ENCODE measurements at places on chromosomes 5 and 9.

GRCh38 chr5:87686975-87687374 is 274.2 kb upstream of the CCNH start:
- no peak for DNase-seq

GRCh38 chr5:1280177-1281037 is 14.5 kb downstream of the TERT start:
- DNase-seq = no peak

- no peak for DNase-seq
Measured at GRCh38 chr5:179786861-179787260, 6.9 kb upstream of the LTC4S start.

DNA sequence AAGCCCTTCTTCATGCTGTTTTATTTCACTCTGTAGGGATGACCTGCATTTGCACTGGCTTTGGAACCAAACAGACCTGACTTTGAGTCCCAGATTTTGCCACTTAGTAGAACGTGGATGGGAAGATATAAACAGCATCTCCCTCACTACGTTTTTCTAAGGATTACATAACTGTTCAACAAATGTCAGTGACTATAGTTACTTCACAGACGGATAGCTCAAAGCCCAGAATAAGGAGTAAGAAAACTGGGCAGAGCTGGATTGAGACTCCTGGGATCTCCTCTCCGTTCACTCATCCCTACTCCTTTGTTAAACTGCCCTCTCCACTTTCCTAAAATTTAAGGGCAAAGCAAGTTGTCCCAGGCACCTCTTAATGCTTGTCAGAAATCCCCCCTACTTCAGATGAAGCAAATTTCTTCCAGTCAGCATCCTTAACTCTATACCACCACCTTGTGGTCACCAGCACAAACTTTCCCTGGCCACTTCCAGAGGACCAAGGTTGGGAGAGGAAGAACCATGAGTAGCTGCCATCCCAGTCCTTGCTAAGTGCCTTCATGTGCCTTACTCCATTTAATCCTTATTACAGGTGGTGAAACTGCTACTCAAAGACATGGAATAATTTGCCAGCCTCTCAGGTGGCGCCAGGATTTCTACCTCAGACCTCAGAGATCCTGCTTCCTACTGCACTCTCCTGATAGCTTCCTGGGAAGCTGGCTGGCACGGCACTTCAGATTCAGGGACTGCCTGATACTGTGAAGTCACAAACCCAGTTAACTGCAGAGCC is 38.4 kb downstream of the EGR1 start:
- DNase-seq = peak; percentile 62

- no peak for DNase-seq
Measured at GRCh38 chr5:85017261-85017660, 632.6 kb upstream of the EDIL3 start.

DNA sequence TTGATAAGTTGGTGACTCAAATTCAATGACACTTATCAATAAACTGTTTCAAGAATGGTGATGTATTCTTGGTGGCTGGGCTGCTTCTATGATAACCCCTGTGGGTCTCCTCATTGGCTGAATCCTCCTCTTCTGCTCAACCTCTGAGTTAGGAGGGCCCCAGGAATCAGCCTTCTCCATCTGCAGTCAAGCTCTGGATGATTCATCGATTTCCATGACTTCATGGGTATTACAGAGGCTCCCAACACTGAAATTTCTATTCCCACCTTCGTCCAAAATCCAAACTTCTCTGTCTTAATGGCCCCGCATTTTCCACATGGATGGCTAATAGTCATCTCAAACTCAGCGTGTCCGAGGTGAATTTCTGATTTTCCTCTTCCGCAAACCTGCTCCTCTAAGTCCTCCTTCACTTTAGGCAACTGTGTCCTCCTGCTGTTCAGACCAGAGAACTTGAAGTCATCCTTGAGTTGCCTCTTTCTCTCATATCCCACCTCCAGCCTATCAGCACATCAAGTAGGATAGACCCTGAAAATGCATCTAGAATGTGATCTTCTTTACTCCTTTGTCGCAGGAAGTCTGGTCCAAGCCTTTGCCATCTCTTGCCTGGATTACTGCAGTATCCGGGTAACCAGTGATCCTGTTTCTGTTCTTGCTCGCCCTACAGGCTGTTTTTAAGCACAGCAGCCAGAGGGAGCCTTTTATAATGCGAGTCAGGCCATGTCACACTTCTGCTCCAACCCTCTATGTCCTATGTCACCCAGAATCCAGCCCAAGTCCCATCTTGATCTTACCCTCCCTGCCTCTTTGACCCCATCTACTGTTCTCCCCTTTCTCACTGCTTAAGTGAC is 41.4 kb upstream of the IL7R start:
- DNase-seq = no peak

GRCh38 chr5:16547200-16547842 is 69.5 kb downstream of the RETREG1 start:
- DNase-seq = no peak

DNA sequence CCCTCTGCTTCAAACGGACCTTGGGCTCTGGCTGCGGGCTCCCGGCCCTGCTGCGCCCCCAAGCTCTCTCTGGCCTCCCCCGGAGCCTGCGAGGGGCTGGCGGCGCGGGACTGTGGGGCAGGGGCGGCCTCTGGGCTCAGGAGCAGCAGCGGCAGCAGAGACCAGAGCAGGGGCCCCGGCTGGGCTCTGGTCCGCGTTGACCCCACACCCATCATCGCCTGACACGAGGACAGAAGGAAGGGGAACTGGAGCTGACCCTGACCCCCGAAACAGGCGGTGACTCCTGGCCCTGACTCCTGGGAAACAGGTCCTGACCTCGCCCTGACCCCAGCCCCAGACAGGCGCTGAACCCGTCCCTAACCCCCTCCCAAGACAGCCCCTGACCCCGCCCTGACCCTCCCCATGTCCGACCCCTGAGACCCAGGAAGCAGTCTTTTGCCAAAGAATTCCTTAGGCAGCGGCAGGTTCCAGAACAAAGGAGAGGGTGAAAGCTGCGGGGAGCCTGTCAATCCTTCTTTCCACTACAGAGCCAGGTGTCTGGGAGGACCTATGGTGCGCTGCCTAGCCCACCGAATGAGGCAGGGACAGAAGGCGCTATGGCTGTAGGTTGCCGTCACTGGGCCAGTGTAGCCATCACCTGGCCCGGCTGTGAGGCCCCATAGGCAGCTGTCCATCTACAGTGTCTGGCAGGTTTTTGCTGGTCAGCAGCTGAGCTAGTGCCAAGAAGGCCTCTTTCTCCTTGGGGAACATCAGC is 74.7 kb upstream of the SPTLC1 start:
- DNase-seq = no peak

- DNase-seq = peak; percentile 37
Measured at GRCh38 chr5:155735388-155735787, 591.6 kb upstream of the SGCD start.

DNA sequence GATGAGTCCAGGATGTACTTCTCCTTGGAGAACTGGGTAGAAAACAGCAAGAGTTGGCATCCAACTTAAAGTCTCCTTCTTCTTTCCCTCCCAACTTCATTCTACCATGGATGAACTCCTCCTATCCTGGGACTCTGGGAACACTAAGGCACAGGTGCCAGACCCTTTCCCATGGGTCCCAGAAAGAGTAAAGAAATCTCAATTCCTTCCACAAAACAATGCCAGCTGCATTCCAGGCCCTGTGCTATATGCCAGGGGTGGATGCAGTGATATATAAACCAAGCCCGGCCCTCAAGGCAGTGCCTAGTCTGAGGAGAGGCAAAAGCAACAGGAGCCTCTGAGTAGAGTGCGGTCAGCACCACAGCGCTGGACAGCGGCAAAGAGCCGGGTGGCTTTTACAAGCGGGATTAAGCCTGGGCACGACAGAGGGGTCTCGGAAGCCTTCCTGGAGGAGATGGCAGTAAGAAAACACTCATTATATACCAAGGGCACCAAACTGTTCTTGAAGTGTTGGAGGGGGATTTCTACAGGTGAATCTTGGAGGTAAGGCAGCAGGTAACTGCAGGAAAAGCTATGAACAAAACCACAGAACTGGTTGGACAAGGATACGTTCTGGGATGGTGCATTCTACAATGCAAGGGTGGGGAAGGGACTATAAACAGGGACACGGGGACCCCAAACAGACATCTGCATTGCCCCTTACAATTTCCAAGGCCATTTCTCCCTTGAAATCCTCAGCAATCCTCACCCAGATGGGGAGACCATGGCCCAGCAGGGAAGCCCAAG is 16.4 kb upstream of the TOR2A start:
- DNase-seq = no peak

GRCh38 chr5:181189363-181189961 is 15.5 kb downstream of the TRIM7 start:
- DNase-seq = no peak

DNA sequence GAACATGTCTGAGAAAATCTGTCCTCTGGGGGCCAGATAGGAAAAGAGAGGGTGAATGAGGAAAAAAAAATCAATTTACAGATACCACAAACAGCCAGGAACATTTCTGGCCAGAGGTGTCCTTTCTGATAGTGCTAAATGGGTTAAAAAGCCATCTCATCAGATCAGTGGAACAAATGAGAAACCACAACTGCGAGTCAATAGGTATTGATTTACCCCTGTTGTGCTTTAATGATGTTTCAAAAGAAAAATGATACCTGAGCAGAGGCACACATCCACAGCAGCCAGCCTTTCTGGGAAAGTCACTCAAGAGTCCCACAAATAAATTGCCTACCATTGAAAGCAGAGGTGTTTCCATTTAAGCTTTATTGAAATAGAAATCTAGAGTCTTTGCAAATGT is 79.3 kb upstream of the PTGER4 start:
- DNase-seq = no peak

DNA sequence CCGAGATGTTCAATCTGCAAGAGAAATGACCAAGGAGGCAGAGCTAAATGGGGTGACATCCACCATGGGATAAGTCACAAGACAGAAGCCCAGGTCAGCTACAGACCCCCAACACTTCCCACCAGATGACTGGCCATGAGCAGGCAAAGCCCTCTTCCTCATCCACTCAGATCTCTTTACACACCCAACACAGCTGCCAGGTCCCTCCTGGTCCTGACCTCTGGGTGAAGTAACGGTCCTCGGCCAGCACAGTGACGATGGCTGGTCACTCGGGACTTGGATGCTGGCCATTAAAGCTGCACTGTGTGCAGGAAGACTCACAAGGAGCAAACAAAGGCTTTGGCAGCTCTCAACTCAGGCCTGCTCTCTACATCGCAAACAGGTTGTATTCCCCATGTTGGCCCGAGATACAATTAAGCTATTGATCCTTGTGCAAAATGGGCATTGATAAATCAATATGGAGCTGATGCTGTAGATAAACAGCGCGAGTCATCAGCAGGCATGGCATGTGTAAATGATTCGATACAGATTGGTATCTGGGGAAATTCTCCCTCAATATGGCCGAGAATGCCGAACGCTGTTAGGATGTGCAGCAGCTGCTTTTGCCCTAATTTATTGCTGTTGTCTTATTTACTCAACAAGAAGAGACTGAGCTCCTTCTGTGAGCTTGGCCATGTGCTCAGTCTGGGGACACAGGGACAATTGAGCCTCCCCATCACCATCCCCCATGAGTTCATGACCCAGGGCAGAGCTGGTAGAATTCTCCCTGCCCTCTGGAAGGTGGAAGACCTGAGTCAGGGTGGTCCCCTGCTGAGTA is 98.7 kb downstream of the C5orf15 start:
- no peak for DNase-seq

DNA sequence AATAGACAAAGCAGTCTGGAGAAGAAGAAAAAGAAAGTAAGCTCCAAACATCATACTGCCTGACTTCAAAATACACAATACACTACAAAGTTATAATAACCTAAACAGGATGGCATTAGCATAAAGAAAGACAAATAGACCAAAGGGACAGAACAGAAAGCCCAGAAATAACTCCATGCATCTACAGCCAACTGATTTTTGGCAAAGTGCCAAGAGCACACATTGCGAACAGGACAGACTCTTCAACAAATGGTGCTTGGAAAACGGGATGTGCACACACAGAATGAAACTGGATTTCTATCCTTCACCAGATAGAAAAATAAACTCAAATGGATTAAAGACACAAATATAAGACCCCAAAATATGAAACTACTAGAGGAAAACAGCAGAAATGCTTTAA is 66.6 kb upstream of the SPATA31E1 start:
- DNase-seq = peak; percentile 53

- no peak for DNase-seq
Measured at GRCh38 chr5:81427566-81427965, 33.6 kb upstream of the ACOT12 start.

GRCh38 chr5:142520885-142521284 is 165.0 kb downstream of the FGF1 start:
- no peak for DNase-seq

DNA sequence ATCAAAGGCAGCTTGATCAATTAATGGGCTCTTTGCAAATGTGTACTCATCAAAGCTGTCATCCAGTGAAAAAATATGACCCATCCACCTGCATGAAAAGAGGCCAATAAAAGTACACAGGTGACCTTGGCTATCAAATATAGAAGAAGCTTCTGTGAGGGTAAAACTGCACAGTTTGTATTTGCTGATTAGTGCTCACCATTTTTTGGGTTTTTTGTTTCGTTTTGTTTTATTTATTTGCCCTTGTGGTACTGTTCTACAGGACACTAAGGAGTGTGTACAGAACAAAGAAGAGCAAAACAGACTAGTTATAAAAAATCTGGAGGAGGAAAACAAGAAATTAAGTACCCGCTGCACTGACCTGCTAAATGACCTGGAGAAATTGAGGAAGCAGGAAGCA is 101.3 kb downstream of the CNTLN start:
- DNase-seq = no peak

GRCh38 chr5:145495741-145496140 is 339.4 kb downstream of the PRELID2 start:
- no peak for DNase-seq

DNA sequence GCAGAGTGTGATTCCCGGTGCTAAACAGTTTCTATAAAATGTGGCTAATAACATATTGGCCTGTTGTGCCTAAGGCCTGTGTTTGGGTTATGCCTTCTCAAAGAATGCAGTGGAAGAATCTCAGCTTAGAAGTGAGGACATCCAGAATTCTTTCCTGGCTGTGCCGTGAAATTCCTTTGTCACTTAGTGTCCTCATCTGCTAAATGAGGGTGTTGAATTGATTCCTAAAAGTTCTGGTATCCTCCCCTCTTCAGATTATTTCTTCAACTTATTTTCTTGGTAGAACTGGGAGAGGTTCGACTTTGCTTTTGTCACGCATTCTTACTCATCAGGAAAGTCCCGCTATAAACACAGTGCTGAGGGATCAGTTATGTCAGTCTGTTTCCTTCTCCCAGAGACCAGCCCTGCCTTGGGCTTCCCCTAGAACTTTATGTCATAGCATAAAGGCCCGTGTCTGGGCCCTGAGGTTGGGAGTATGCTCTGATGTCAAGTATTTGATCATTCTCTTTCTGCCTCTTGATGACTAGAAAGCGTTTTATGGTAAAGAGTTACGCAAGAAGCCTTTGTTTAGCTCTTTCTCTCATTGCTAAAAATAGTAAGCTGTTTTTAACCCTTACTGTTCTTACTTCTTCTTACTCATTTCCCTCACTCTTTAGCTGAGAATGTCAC is 29.5 kb downstream of the MTAP start:
- no peak for DNase-seq

GRCh38 chr9:138009803-138010690 is 132.5 kb downstream of the CACNA1B start:
- peak; percentile 73 for DNase-seq

- no peak for DNase-seq
Measured at GRCh38 chr5:177389241-177390169, 5.3 kb downstream of the SLC34A1 start.

- DNase-seq = no peak
Measured at GRCh38 chr5:140293091-140293848, 9.6 kb downstream of the PFDN1 start.

GRCh38 chr9:37471942-37472684 is 6.9 kb upstream of the ZBTB5 start:
- no peak for DNase-seq

All from NCI-H345 (cell line).